ENCODE measurements at places on chromosomes 7 and 10.

DNA sequence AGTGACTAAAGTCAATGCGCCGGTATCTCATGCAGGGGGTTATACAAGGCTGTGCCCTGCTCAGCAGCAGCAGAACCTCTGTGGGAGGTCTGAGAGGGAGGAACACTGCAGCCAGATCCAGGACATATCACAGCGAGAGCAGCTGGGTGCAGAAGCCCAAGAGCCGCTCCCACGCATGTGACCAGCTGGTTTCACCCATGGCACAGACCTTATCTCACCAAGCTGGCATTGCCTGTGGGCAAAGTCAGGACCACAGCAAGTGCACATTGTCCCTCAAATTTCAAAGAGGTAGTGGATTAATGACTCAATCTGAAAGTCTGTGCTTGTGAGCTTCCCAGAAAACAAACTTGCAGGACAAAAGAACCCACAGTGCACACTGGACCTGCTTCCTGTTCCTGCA lies 31.6 kb upstream of the AKR1C1 start:
- no peak for DNase-seq

GRCh38 chr10:44962870-44963738 lies 3.5 kb downstream of the RASSF4 start:
- DNase-seq, result no peak

GRCh38 chr7:6640246-6640721 lies 3.2 kb downstream of the ZNF316 start:
- peak; percentile 51 for DNase-seq

DNA sequence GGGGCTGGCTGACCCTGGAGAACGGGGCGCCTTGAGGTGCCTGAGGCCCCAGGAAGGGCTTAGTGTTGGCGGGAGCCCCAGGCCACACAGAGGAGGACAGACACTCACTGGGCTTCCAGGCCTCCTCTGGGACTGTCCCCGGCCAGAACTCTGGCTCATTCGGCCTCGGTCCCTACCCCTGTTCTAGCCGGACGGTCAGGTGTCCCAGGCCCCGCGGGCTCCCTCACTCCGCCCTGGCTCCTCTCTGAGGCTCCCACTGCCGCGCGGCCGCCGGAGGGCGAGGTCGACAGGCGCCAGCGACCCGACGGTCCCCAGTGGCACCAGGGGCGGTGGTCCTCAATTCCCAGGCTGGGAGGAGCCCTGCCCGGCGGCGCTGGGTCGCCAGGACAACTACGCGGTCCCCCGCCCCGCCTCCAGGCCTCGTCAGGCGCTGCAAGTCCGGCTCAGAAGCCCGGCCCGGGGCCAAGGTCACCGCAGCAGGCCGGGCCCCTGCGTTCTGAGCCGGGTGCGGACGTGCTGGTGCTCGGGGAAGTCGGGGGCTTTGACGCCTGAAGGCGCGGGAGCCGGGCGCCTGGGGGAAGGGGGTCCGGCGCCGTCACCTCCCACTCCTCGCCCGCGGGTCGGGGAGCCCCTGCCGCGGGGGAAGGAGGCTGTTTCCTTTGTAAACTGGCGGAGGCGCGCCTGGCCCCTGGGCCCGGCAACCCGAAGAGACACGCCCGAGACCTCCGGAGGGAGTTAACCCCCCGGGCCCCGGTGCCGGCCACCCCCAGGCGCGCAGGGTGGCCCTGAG lies 1.1 kb upstream of the PWWP2B start:
- DNase-seq, result peak; percentile 35

GRCh38 chr10:90885176-90885575 lies 13.4 kb downstream of the RPP30 start:
- DNase-seq, result no peak

- DNase-seq, result no peak
These were observed 115.9 kb downstream of the HIPK2 start for GRCh38 chr7:139661903-139662302.

DNA sequence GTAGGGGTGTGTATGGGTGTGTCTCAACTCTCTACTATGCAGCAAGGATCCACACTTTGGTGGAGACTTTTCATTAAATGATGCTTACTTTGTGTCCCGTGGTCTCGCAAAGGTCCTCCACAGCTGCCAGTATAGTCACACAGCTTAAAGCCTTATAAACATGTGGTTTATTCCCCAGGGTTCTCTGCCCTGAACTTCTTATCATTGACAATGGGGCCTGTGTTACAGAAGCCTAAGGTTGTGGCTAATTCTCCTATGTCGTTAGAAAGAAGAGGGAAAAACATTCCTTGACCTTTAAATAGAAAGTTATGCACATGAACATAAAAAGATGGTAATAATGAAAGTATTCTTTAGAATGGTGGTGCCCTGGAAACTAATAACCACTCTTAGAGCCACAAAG lies 201.4 kb downstream of the INHBA start:
- no peak for DNase-seq

GRCh38 chr10:93364966-93365365 lies 117.2 kb downstream of the MYOF start:
- DNase-seq, result no peak

- no peak for DNase-seq
These were observed 25.4 kb downstream of the BTBD16 start for GRCh38 chr10:122296363-122297120.

DNA sequence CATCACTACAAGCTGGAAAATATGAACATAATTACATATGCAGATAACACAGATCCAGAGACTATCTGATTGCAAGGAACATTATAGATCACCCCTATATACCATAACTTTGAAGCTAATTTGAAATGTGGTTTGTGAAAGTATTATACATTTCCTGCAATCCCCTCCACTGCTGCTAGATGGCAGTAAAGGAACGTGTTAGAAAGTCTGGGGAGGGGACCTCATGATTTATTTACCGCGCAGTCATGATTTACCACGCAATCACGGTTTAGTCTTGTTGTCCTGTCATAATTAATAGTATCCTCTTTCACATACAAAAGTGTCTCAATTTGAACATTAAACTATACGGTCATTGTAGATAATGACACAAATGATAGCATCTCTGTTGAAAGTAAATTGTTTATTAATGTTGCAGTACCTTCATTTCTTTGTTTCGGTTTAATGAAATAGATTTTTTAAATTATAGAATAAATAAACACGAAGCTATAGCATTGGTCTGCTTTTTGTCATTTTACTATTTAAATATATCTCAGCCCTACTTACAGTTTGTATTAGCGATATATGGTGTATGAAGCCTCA lies 145.3 kb upstream of the PRSS1 start:
- peak; percentile 31 for DNase-seq

GRCh38 chr10:103843854-103844570 lies 11.4 kb downstream of the SH3PXD2A start:
- no peak for DNase-seq

GRCh38 chr10:122740640-122741039 lies 41.0 kb upstream of the C10orf120 start:
- no peak for DNase-seq

DNA sequence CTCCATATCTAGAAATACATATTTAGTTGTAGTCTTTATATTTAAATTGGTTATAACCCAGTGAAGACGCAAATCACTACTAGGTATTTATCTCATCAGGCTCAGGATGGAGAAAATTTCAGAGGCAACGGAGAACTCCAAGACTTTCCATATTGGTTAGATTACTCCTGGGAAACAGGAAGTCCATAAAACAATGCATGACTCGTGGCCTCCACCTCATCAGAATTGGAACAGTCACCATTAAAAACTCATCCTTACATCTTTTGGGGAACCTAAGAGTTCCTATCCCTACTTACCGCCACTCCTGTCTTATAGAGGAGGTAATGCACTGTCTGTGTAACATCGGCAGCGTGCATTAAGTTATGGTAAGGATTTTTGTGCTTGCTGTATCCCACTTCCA lies 177.6 kb downstream of the PPP1R17 start:
- no peak for DNase-seq

All from stimulated activated CD4-positive, alpha-beta T cell treated with anti-CD3 and anti-CD28 coated beads, Interleukin-4, amount 100 ng/mL, for 4 hours (primary cell).